Activated B cell treated with CpG ODN at 0.5 μM for 24 hours (primary cell): ENCODE measurements at places on chromosomes 3 and 15.

DNA sequence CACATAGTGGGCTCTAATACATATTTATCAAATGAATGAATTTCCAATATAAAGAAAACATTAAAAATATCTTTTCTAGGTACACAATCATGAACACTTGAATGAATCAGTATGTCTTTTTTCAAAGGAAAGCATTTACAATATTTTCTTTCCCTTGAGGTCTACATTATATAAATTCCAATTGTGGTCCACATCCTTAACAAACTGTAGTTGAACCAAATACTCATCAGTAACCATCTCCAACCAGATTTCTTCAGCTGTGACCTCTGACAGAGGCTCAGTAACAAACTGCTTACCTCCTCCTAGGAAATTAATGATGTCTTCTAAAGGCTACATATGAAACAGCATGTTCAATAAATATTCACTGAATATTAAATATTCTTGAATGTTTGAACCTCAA, 58.8 kb downstream of the CFAP20DC start:
- no peak for DNase-seq

DNA sequence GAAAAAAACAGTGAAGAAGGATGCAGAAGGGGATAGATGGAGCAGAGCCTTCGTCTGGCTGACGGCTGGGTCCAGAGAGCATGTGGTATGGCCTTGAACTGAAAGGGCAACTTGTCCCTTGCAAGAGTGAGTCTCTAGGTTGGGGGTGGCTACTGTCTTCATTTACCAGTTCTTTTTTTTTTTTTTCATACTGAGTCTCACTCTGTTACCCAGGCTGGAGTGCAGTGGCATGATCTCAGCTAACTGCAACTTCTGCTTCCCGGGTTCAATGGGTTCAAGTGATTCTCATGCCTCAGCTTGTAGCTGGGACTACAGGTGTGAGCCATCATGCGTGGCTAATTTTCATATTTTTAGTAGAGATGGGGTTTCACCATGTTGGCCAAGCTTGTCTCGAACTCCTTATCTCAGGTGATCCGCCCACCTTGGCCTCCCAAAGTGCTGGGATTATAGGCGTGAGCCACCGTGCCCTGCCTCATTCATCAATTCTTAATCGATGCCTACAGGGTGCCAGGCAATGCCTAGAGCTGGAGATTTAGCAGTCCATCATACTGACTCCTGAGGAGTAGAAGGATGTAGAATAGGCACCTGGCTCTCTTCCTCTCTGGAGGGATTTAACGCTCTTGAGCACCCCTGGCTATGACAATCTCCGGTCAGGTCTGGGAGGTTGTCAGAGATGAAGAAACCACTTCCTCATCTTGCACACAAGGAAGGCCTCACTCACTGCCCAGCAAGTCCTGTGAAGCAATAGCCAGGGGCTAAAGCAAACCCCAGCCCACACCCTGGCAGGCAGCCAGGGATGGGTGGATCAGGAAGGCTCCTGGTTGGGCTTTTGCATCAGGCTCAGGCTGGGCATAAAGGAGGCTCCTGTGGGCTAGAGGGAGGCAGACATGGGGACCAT, at the start of gene CAMP:
Gene CAMP (plus strand): TSS at position 880 of the 898 bp plus-strand sequence. CDS start 17 bp downstream, at position 897.
- DNase-seq, result no peak

DNA sequence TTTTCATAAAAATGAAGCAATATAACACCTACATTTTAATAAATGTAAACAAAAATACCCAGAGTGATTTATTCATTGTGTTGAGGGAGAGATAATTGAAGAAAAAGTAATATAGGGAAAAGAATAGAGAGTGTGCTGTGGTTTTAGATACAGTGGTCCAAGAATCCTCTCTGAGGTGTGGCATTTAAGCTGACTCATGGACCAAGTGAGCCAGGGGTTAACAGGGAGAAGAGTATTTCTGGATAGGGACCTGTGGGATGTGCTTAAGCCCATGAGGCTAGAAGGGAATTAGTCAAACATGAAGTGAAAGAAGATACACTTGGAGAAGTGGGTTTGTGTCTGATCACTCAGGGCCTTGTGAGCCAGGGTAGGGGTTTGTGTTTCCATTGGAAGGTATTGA, 680.7 kb upstream of the GRM7 start:
- no peak for DNase-seq

DNA sequence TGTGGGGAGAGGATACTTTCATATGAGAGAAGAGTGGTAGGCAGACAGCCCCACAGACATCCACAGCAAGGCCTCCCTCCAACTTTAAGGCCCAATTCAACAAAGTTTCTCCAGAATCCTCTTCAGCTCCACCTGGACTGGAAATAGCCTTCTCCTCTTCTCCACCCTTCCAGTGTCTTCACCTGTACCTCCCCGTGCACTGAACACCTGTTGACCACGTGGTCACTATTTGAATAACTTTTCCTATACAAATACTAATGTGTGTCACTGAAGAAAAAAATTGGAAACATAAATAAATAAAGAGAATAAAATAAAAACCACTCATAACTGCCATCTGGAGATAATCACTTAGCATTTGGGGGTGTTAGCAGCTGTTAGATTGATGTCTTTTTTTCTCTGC, 52.9 kb downstream of the CCNL1 start:
- no peak for DNase-seq

DNA sequence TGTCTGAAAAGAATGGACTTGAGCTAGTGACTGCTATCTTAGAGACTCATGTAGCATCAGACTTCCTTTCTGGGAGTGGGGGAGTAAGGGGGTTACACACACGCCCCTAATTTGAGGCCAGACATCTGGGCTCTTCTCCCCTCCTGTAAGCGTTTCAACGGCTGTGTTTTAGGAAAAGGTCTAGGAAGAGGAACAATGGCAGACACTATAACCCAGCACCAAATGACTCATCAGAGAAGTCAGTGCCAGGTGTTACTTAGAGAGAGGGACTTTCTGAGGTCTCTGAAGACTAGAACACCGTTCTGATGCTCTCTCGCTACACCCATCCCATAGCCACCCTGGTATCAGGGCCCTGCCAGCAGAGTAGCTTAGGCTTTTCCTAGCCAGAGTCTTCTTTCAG, 65.5 kb downstream of the SSUH2 start:
- no peak for DNase-seq

- DNase-seq, result no peak
These were observed 21.8 kb upstream of the NOX5 start for GRCh38 chr15:68992696-68993095.

GRCh38 chr3:49611719-49612118, 57.4 kb downstream of the BSN start:
- DNase-seq, result no peak

DNA sequence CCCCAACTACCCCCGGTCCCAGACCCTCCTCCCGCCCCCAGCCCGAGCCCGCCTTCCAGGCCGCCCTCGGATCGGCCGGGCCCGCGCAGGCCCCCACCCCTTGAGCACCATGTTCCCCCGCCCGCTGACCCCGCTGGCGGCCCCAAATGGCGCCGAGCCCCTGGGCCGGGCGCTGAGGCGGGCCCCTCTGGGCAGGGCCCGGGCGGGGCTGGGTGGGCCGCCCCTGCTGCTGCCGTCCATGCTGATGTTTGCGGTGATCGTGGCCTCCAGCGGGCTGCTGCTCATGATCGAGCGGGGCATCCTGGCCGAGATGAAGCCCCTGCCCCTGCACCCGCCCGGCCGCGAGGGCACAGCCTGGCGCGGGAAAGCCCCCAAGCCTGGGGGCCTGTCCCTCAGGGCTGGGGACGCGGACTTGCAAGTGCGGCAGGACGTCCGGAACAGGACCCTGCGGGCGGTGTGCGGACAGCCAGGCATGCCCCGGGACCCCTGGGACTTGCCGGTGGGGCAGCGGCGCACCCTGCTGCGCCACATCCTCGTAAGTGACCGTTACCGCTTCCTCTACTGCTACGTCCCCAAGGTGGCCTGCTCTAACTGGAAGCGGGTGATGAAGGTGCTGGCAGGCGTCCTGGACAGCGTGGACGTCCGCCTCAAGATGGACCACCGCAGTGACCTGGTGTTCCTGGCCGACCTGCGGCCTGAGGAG, 472 bp downstream of the CHST14 start:
- DNase-seq, result peak; percentile 40

DNA sequence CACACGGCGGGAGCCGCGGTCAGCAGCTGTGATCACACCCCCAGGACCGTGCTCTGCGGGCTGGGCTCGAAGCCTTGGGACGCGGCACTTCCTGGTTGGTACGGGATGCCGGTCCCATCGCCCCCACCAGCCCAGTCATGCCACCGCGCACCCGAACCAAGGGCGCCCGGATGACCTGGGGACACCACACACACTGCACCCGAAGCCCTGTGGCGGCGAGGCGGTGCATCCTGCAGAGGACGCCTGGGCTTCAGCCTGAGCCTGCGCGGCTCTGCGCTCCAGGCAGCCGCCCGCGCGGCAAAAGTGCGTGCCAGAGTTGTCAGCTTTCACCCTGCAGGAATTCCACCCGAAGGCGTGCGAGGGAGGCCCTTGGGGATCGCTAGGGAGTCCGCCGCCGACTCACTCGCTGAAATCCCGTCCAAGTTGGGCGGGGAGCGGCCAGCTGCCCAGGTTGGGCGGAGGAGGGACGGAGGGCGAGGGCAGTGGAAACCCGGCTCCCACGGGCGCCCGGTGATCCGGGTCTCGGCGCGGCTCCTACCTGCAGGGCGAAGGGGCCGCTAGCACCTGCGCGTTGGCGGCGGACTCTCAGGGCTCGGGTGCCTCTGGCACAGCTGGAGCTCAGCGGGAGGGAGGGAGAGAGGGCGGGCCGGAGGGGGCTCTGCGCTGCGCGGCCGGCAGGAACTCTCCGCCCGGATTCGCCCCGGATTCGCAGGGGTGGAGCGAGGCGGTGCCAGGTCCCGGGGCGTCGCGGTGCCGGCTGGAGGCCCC, at the start of gene PLD1:
Gene PLD1 (minus strand): TSS at position 623 of the 768 bp plus-strand sequence. CDS start 72,432 bp downstream, outside the sequence.
- DNase-seq, result no peak

- DNase-seq, result no peak
These were observed 36.8 kb downstream of the NBEAL2 start for GRCh38 chr3:47016086-47016933.

GRCh38 chr15:47139965-47140364, 577.3 kb upstream of the SEMA6D start:
- DNase-seq, result no peak

GRCh38 chr15:67601073-67601472, 58.6 kb downstream of the MAP2K5 start:
- no peak for DNase-seq

GRCh38 chr3:151067158-151067557, 18.3 kb upstream of the MED12L start:
- no peak for DNase-seq

DNA sequence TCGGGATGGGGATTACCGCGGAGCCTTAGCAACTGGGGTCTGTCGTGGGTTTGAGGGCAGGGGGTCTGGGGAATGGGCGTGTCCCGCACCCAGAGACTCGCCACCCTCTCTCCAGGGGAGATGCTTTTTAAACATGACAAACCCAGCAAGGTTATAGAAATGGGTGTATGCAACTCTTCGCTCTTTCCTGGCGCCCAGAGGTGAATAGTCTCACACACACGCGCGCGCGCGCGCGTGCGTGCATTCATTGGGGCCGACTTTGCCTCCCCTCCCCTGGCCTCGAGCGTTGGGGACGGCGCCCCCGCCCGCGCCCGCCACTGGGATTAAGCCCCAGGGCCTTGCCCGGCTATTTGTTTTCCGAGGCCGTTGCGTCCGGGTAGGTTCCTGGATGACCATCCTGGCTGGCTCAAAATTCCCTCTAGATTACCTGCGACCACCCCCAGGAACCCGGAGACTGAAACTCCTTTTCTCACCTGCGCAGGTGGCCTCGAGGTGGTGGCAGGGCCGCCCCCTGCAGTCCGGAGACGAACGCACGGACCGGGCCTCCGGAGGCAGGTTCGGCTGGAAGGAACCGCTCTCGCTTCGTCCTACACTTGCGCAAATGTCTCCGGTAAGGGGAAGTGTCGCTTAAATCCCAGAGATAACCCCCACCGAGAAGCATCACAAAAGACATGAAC, 777 bp downstream of the GPR160 start:
- peak; percentile 51 for DNase-seq

DNA sequence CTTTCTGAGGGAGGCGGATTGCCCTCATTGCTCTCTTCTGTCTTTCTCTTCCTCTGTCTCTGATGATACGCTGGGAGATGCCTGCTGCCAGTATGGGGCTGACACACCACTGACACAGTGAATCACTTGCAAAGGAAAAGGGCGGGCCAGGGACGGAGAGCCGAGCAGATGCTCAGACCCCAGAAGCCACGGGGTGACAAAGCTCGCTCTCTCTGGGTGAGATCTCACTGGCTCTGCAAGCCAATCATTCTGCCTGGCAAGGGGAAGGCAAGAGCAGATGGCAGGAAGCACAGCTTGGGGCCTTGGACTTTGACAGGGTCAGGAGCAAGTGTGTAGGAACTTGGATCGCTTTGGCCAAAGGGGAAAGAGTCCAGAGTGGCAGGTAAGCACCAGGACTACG, 198.7 kb downstream of the NTRK3 start:
- no peak for DNase-seq

GRCh38 chr3:195204360-195205163, 66.4 kb downstream of the XXYLT1 start:
- DNase-seq, result no peak

DNA sequence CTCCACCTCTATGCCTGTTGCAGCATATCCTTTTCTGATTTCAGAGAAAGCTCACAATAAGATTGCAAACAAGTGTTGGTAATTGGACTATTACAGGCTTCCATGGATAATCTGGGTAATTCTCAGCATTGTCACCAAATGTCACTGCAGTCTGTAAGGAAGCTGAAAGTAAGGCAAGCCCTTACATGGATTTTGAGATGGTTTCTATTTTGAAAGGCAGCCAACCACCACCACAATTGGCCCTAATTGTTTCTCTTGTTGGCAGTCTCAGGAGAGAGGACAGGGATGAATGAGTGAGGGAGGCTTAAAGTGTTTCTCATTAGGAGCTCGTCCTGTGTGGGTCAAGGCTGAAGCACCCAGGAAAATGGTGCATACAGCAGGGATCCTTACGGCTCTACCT, 879.9 kb downstream of the TUSC7 start:
- no peak for DNase-seq

GRCh38 chr3:170475092-170475685, 56.5 kb downstream of the CLDN11 start:
- DNase-seq, result no peak

DNA sequence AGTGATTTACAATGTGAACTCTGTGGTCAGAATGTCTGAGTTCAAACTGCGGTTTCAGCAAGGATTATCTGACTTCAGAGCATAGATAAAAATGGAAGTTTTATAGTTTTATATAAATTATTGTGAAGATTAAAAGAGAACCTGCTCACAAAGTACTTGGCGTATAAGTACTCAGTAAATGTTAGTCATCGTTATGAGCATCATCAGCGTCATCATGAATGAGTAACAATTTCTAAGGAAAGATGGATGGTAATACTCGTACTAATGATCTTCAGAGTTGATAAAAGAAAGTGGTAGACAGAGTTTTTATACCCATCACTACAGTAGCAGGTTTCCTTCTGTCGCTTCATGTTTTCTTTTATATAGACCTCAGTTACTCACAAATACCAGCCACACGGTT, 341.8 kb downstream of the RAP2B start:
- no peak for DNase-seq
